ENCODE measurements at places on chromosomes 2 and 18.

DNA sequence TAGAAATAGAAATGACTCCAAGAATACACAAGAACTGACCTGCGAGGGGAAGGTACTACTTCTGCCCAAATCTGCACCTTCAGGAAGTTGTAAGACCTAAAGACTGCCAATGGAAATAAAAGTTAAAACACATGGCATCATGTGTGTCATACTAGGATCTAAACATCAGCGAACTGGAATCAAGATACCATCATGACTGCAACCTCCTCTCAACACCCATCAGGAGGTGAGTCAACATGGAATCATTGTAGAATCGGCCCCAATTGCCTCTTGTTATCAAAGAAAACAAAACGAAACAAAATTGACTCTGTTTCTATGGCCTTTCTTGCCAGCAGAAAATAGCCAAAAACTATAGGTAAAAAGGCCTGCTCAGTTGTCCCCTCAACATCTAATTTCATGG is 15.1 kb downstream of the RDH14 start:
- no peak for DNase-seq

DNA sequence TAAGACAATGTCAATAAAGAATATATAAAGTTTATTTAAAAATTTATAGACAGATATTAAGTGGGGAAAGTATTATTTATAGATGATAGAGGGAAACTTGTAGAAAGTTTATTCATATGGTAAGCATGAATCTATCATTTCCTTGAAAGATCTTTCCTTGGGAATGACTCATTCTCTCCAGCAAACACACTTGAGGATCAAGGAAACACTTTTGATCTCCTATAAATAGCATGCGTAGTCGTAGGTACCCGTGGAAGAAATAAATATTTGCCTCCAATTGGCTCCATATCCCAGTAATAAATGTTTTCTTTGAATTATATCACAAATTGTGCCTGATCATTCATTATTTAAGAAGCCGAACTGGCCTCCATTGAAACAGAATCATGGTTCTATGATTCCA is 483.4 kb downstream of the RNF144A start:
- DNase-seq, result no peak

DNA sequence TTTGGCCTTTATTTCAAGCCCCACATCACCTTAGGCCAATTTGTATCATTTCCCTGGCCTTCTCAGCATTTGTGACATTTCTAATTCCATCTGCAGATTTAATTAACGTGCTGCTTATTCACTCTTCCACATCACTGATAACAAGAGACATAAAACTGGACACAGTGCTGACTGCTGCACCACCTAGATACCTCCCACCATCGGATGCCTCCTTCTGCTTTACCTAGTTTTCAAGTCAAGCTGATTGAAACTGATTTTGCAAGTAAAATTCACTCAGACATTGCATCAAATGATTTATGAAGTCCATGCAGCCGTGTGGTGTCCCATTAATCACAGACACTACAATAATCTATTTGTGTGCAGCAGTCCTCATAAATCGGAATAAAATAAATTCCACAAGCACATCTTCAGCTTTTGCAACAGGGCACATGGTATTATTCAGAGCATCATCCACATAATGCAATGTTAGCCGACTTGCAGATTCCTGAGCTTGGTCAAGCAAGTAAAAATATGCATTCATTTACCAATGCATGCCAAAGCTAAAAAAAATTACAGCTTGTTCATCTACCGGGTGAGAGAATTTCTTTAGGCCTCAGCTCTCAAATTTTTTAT is 15.9 kb upstream of the CRIM1 start:
- DNase-seq, result no peak

- DNase-seq, result no peak
These were observed 133.7 kb downstream of the SH3BP4 start for GRCh38 chr2:235085476-235085875.

- no peak for DNase-seq
These were observed 122.3 kb downstream of the MYCN start for GRCh38 chr2:16062471-16063250.

GRCh38 chr2:215613280-215613679 is 177.4 kb upstream of the FN1 start:
- DNase-seq, result no peak

DNA sequence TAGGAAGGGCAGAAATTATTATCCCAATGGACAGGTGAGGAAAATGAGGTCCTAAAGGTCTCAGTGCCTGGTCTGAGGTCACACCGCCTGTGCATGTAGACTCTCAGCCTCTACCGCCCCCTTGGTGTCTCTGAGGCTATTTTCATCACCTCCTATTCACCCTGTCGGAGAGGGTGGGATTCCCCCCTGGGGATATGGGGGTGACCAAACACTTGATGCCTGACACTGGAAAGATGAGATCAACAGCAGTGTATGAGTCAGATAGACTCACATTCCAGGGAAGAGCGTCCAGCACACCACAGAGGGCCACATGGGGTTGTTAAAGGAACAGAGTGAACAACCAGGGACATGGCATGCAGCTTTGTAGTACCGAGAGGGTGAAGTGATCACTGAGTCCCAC is 199.7 kb downstream of the SMAD2 start:
- no peak for DNase-seq

GRCh38 chr2:171706152-171706803 is 19.0 kb downstream of the DYNC1I2 start:
- no peak for DNase-seq

- no peak for DNase-seq
These were observed 143.6 kb downstream of the MBD2 start for GRCh38 chr18:54080858-54081257.

DNA sequence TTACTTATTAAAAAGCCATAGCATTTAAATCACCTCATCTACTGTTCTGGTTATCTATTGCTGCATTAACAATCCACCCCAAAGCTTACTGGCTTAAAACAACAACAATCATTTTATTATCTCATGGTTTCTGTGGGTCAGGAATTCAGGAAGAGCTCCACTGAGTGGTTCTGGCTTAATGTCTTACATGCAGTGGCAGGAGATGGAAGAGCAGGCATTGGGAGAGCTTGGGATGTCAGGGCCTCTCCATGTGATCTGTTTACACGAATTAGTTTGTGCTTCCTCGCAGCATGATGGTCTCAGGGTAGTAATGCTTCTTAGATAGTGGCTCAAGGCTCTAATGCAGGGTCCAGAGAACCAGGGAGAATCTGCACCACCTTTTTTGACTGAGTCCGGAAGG is 14.4 kb upstream of the REL start:
- no peak for DNase-seq

DNA sequence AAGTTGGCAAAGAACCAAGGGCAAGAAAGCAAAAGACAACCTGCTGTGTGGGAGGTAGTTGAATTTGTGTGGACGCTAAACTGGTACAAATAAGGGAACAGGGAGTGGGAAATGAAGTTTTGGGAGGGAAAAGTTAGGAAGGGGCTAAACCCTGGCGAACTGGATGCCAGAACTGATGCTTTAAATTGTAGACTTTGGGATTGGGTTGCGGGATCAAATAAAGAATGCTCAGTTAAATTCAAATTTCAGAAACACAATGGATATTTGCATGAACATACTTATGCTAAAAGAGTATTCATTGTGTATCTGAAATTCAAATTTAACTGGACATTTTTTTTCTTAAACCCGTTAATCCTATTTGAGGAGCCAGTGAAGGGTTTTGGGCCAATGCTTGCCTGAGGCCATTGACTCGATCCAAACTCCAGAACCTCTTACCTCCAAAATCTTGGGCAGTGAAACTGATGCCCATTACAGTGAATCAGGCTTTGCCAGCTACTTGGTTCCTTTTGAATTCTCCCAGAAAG is 44.2 kb upstream of the YWHAQ start:
- DNase-seq, result no peak

DNA sequence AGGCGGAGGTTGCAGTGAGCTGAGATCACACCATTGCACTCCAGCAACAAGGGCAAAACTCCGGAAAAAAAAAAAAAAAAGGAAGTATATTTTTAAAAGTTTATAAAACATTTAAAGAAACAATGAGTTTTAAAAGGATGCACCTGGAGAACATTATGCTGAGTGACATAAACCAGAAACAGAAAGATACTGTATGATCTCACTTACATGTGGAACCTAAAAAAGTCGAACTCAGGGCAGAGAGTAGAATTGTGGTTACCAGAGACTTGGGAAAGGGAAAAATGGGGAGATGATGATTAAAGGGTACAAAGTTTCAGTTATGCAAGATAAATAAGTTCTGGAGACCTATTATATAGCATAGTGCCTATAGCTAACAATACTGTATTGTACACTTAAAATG is 52.8 kb upstream of the RTN4 start:
- no peak for DNase-seq

- DNase-seq, result no peak
These were observed 91.0 kb downstream of the SPTBN1 start for GRCh38 chr2:54546923-54547720.

DNA sequence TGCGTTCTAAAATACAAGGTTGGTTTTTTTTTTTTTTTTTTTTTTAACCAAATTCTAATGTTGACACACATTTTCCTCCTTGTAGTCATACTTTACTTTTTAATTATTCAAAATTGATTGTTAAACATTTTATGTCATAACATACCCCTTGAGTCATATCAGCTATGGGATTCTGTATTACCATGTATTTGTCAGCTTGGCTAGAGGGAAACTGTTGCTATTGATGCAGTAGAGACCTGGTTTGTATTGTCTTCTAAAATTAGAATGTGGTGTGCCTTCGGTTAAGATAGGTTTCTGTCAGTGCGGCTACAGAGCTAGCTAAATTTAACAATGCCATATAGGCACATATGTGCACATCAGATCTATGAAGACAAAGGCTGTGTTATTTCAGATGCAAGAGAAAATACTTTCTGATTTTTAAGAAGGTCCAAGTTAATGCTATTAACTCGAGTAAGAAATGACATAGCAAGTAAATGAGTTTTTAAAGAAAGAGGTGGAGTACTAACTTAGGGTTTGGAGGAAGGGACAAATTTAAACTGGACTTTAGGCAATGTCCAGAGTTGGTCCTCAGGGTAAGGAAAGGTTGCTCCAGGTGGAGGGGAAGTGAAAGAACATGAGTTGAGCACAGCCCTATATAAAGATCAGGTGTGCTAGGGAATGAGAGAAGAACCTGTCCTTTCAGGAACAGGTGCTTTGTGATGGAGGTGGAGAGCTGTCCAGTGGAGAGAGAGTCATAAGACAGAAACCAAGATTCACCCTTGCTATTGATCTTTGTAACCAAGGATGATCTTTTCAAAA is 152.3 kb downstream of the PRPF40A start:
- DNase-seq, result no peak

DNA sequence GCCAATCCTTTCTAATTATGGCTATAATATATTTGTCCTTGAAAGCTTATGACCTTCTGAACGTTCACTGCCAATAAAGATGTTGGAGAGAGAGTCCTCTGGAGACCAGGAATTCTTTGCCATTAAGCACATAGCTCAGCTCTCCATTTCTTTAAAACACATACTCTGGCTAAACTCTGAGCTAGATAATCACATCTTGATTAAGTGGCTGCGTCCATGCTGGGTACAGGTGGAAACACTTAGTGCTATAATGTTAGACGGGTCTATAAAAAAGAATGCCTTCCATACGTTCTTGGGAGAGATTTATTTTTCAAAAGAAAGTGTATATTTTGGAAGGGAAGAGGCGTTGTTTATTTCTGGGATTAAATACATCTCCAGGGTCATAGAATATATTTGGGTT is 314.5 kb downstream of the LPIN1 start:
- no peak for DNase-seq

DNA sequence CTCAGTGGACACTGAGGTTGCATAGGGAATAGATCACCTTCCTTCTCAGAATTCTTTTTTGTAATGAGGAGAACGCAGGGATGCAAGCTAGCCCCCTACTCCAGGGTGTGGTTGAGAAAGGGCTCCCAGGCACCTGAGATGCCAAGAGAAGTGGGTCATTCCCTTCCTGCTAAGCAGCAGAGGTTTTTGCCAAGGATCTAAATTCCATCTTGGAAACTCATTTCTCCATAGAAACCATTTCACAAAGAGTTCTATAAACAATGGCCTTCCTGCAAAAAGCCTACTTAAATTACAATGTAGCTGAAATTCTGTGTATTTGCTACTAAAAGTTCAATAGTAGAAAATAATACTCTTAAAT is 3.7 kb upstream of the PPP3R1 start:
- DNase-seq, result no peak

DNA sequence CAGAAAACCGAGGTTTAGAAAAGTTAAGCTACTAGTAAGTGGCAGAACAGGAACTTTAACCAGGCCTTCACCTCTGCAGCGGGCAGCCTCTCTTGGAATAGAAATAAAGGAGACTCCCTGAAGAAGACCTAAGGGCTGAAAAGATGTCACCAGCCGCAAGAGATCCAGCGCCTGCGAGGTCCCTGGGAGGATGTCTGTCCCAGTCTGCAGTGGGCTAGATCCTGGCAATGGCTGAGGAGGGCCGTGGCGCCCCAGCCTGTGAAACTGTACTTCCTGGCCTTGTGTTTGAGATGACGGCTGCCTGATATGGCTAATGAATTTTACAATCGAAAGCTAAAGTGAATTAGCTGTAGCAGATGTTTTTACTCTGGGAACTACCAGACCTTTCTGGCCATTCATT is 300.6 kb upstream of the SALL3 start:
- DNase-seq, result no peak

DNA sequence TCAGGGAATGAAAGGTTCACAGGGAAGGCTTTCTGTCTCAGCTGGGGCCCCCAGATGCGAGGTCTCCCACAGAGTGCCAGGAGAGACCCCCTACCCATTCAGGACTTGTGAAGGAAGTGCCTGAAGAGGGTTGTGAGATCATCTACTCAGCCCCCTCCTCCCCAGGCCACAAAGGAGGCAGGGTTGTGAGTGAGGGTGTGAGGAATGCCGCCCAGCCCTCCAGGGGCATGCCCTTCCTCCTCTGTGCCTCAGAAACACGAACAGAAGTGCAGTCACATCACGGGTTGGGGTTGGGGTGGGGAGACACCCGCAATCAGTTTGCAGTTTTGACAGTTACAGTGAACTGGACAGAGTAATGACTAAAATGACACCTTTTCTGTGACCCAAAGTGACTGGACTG is 5.0 kb downstream of the MAL start:
- DNase-seq, result no peak

GRCh38 chr2:172693529-172694455 is 41.9 kb upstream of the RAPGEF4 start:
- DNase-seq, result no peak

DNA sequence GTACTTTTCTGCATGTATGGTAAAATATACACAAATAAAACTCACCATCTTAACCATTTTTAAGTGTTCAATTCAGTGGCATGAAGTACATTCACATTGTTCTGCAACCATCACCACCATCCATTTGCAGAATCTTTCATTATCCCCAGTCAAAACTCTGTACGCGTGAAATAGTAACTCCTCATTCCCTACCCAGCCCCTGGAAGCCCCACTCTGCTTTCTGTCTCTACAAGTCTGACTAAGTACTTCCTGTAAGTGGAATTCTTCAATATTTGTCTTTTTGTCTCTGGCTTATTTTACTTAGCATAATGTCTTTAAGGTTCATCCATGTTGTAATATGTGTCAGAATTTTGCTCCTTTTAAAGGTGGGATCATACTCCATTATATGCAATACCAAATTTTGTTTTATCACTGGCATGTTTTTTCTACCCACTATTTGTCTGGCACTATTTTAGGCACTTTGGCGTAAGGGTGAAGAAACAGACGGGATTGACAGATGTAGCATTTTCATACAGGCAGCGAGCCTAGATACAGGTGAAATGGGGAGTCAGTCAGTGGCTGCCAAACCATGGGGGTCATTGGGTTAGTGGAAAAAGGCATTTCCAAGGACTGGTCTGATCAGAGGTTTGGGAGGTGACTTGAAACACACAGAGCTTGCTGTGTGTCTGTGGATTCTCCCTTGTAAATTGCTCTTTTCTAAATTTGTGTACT is 163.2 kb upstream of the MYCN start:
- DNase-seq, result no peak

- DNase-seq, result no peak
These were observed 166.5 kb upstream of the NCK2 start for GRCh38 chr2:105578166-105578565.

- DNase-seq, result no peak
These were observed 103.7 kb downstream of the BIN1 start for GRCh38 chr2:127003070-127003800.

All from amniotic stem cell (primary cell).